ENCODE measurements at places on chromosomes 5 and 9.

DNA sequence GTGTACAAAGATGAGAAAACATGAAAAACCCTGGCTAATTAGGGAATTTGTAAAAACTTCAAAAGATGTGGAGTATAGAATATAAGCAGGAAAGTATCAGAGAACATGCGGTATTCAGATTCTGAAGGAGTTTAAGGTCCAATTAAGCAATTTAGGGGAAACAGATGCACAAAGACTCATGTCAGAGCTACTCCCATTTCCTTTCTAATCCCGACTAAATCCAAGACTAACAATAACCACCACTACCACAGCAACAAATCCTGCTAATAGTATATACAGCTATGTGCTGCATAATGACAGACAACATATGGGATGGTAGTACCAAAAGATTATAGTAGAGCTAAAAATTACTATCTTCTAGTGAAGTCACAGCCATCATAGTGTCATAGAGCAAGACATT lies 102.1 kb downstream of the LURAP1L start:
- H3K4me1 ChIP-seq = peaks cover 2% of the 10 kb centered on the region
- no peaks in the 10 kb centered on the region for H3K27me3 ChIP-seq
- H3K36me3 ChIP-seq = no peaks in the 10 kb centered on the region
- no peak overlapping the region for H3K4me3 ChIP-seq

- no peak for DNase-seq
- no peaks in the 10 kb centered on the region for H3K27me3 ChIP-seq
- H3K36me3 ChIP-seq = no peaks in the 10 kb centered on the region
- H3K4me1 ChIP-seq = peaks cover 8% of the 10 kb centered on the region
- no peak overlapping the region for H3K27ac ChIP-seq
Measured at GRCh38 chr5:56319526-56320181, 86.5 kb upstream of the ANKRD55 start.

DNA sequence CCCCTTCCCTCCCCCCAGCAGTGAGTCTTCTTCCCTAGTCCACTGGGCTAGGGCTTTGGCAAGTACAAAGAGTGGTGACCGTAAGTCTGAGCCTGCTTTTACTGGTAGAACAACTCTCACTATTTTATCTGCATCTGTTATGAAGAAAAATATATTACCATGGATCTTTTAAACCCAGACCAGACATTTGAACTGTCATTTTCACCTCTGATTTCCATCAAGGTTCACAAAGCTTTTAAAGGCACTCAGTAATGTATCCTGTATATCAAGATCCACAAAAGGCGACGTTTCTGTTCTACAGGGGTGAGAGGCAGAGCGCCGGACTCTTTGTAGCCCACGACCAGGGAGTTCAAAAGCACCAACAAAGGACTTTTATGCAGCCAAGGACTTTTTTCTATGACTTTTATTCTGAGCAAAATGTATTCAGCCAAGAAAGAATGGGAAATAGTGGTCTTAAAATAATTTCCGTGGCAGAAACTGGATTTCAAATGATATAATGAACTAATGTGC lies 388.3 kb downstream of the ANXA1 start:
- no peaks in the 10 kb centered on the region for H3K4me1 ChIP-seq
- H3K27ac ChIP-seq = no peak overlapping the region

- peaks cover 7% of the 10 kb centered on the region for H3K4me1 ChIP-seq
- H3K36me3 ChIP-seq = no peaks in the 10 kb centered on the region
- DNase-seq = no peak
- H3K27me3 ChIP-seq = no peaks in the 10 kb centered on the region
- H3K27ac ChIP-seq = no peak overlapping the region
- no peak overlapping the region for H3K4me3 ChIP-seq
Measured at GRCh38 chr5:83848941-83849340, 128.3 kb upstream of the HAPLN1 start.

DNA sequence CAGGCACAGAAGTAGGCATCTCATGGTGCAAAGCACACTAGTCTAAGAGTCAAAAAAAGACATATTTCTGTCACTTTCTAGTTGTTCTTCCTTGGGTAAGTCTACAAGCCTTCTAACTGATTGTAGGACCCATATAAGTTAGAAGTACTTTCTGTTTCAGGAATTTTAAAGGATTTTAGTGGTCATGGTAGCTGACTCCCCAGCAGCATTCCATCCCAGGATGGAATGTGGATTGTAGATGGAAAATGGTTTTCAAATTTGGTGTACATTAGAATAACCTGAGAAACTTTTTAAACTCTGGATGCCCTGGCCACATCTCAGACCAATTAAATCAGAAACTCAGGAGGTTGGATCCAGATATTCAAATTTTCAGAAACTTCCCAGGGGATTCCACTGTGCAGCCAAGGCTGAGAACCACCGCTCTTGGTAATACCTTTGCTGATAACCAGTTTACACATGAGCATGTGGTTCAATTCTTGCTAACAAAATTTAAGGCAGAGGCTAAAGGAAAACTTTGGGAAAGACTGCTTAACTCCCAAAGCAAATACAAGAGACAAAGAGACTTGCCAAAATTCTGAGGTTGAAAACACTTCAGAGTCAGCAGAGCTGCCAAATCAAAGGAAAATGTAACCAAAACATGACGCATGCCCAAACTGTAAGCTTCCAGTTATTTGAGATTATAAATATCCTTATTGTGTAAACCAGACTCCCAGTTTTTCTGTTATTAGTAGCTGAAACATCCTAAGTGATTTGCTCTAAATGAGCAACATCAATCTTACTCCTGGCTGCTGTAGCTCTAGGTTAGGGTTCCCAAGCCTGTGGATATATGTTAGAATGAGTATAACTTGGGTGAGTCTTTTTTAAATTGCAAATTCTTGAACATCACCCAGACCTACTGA lies 145.4 kb upstream of the MTAP start:
- no peaks in the 10 kb centered on the region for H3K36me3 ChIP-seq
- no peak for DNase-seq
- no peaks in the 10 kb centered on the region for H3K27me3 ChIP-seq
- peaks cover 3% of the 10 kb centered on the region for H3K4me1 ChIP-seq

DNA sequence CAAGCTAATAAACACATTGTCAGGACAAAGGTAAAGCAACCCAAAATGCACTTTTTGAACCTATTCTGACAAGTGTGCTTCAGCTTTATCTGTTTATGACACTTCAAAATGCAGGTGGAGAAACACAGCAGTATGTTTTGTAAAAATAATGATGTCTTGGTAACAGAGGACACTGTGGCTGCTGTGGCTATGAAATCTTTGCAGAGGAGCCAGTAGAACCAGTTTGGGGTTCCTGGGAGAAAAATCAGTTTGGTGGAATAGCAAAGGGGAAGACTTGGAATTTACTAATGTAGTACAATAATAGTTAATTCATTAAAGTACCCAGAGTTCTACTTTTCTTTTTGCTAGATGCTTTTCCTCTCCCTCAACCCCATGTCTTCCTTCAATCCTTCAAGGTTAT lies 40.6 kb downstream of the SIL1 start:
- no peak for DNase-seq
- H3K27ac ChIP-seq = no peak overlapping the region
- H3K4me3 ChIP-seq = no peak overlapping the region
- H3K27me3 ChIP-seq = no peaks in the 10 kb centered on the region
- H3K36me3 ChIP-seq = no peaks in the 10 kb centered on the region
